Mesothelial cell of epicardium (in vitro differentiated cells): ENCODE measurements at places on chromosomes 5 and 9.

- DNase-seq: peak; percentile 57
Measured at GRCh38 chr9:124869466-124869985, 7.6 kb downstream of the ARPC5L start.

GRCh38 chr5:78129597-78129996 is 164.9 kb downstream of the AP3B1 start:
- no peak for DNase-seq

DNA sequence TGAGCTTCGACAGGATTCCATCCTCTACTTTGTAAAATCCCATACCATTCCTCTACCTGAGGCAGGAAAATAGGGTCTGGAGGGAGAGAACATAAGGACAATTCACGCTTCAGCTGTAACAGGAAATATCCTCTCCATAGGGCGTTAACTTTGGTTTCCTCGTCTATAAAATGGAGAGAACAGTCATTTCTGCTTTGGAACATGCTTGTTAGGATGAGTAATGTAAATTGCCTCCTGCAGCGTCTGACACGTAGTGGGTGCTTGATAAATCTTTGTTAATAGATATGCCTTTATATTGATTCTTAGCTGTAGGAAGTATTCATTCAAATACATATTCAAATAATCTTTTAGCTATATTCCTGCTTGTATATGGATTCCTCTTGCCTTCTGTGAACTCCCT is 711 bp upstream of the SUB1 start:
- DNase-seq: no peak

DNA sequence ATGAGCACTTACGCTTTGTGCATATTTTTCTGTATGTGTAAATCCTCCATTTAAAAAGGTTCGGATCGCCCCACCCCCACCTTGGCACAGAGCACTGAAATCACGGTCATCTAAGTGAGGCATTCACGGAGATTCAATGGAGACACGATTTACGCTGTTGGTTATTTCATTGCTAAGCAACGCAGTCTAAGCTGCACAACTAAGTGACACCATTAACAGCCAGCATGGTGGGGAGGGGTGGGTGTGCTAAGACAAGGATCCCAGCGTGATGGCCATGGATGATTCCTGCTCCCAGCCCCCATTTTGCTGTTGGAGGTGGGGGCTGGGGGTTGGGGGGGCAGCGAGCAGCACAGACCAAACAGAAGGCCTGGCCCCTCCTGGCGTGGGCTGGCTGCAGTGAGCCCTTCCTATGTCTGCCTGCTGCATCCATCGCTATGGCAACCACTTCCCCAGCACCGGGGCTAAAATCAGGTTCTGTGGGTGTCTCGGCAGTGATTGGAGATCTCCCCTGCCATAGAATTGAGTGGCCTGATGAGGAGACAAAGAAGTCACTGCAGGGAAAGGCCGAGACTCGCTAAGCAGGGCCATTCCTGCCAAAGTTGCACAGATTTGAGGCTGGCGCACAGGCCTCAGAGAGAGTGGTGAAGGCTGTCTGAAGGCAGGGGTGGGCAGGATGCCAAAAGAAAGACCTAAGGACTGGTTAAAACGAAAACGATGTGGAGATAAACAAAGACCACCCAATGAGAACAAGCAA is 14.3 kb upstream of the MARCHF6 start:
- DNase-seq: no peak

DNA sequence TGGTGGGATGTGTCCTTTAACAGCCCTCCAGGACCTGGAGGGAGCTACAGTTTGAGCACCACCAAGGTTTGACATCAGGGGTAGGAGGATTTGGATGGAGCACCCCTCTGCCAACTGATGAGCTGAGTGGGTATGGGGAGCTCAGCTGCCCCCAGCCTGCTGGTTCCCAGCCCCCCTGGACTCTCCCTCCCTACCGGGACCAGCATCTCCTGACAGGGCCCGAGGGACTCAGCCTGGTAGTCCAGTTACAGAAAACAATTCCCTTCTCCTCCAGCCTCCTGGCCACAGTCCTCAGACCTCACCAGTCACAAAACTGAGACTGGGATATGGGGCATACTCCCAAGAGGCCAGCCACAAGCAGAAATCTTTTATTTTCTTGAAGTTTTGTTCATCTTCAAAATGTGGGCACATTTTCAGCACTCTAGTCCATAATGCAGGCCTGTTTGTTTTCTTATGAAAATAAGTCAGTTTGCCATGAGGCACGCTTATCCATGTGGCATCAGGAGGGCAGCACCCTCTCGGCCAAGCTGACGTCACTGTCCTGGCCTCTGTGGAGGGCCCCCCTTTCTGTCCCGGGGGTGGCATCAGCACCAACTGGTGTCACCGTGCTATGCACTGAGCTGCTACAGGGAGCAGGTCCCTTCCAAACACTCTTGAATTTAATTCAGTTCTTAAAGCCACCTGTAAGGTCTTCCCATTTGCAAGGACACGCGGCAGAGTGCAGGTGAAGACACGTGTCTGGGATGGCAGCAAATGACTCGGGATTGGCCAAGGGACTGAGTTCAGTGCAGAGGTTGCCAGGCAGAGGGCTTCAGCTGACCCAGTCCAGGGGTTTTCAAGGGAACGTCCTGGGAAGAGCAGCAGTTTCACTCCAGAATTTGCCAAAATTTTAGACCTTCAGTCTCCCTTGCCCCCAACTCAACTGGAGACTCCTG is 187.6 kb downstream of the GADD45G start:
- DNase-seq: no peak

DNA sequence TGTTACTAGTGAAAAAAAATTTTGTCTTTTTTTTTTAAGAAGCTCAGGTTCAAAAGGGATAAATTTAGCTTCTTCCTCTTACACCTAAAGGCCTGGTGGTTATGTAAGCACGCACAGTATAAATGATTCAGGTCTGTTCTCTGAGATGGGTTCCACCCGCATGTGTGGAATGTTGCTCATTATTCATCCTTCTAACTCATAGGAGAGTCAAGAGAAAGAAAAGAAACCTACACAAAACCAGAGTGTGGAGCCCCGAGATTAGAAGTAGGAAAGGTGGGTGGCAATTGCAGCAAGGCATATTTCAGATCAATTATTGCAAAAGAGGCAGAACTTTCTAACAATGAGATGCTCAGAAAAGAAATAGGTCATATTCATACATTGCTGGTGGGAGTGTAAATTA is 13.5 kb downstream of the PLAC8L1 start:
- no peak for DNase-seq

- no peak for DNase-seq
Measured at GRCh38 chr5:179612577-179613459, 10.7 kb downstream of the HNRNPH1 start.

DNA sequence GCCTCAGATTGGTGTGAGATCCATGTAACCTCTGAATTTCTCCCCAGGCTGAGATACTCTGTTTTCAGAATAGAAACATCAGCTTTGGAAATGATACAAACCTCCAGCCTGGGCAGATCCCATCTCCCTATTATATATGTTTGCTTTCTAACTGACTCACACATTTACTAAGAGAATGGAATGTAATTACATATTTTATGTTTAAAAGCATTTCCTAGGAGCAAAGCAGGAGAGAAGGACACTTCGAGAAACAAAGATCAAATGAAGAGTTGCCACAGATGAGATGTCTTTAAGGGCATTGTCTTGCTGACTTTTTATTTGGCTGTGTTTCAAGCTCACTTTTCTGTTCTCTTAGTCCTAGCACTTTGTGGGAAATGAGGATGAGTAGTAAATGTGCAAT is 96.3 kb downstream of the CDH18 start:
- DNase-seq: no peak
